ENCODE measurements at places on chromosomes 11 and 22.

DNA sequence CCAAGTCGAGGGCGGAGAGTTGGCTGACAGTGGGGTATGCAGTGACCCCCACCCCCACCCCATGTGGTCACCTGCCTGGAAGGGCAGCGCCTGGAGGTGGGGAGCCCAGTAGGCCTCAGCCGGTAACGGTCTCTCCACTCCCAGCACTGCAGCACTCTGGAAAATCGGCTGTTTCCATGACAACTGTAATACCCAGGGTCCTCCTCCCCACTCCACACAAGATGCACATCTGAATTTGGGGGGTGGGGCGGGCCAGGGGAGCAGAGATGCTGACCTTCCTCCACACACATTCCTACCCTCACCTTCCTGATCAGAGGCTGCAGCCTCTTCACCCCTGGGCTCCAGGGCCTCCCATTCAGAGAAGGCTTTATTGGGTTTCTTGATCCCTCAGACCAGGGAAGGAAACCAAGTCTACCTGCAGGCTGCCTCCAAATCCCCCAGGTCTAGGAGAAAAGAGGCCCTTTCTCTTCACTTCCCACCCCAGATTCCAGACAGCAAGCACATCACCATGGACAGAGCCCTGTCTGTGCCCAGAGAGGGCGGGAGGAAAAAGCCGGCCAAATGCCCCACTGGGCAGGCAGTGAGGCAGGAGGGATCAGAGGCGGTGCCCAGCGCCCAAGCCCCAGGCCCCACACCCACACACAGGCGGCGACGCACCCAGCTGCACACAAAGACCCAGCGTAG lies 46.5 kb downstream of the SLC22A12 start:
- DNase-seq: no peak

DNA sequence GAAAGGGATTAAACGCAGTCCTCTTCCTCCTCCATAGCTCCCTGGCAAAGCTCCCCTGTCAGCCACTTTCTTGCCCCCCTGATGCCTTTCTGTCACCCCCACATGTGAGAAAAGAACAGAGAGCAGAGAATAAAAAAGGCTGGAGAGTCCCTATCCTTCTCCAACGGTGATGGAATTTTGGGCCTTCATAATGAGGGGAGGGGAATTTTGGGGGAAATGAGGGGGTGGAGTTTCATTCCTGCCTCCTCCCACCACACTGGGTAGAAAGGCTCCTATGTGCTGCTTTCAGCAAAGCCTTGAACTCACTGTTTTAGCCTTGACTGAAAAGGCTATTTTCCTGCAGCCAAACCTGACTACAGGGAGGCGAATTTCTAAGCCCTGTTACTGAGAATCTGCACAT lies 59.3 kb downstream of the C11orf58 start:
- DNase-seq: no peak

- no peak for DNase-seq
Measured at GRCh38 chr11:73315293-73316020, 7.4 kb downstream of the ARHGEF17 start.

- DNase-seq: no peak
Measured at GRCh38 chr11:94089341-94089740, 39.3 kb upstream of the PANX1 start.

DNA sequence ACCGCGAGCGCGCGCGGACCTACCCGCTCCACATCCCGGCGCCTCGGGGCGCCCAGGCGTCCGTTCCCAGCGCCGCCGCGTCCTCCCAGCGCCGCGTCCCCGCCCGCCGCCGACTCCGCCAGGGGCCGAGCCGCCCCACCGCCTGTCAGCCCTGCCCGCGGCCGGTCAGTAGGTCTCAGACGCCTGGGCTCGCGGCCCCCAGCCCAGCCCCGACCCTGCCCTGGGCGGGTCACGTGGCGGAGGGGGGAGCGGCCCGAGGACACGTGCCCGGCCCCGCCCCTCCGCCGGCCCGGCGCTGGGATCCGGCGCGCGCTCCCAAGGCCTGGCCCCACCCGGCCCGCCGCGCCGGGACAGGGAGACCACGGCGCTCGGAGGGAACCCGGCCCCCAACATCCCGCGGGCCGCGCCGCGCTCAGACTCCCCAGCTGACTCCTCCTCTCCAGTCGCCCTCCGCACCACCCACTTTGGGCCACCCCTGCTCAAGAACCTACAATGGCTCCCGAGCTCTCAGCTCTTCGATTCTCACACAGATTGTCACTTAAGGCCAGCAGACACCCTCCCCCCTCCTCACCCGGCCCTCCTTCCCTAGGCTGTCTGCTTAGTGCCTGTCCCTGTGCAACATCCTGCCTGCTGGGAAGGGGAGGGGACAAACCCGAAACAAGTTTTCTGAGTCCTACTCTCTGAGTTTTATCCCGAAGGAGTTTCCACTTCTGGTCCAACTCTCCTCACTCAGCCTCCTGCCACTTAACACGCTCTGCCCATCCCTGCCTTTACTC lies at the start of gene RAB3IL1:
RAB3IL1 (minus strand) TSS at position 233 of the 776 bp plus-strand sequence; CDS start at position 34, 199 bp downstream.
- no peak for DNase-seq

GRCh38 chr11:127238321-127238720 lies 237.8 kb upstream of the KIRREL3 start:
- no peak for DNase-seq

GRCh38 chr22:20572132-20572802 lies 64.9 kb downstream of the MED15 start:
- no peak for DNase-seq

DNA sequence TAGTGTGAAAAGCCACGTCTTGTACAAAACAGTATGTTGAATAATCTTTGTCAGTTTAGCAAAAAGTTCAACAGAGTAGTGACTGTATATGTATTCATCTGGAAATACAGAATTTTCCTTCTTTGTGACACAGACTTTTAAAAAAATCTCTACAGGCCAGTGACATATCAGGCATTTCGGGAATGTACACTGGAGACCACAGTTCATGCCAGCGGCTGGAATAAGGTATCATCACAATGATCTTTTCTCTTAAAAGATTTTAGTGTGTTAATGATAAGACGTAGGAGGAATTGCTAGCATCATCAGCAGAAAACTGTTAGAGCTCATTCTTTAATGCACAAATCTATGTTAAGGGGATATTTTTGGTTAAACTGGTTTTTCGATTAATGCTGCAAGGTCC lies 57.4 kb downstream of the BCL2L13 start:
- DNase-seq: no peak

GRCh38 chr22:23237201-23237798 lies 57.0 kb downstream of the BCR start:
- DNase-seq: no peak

DNA sequence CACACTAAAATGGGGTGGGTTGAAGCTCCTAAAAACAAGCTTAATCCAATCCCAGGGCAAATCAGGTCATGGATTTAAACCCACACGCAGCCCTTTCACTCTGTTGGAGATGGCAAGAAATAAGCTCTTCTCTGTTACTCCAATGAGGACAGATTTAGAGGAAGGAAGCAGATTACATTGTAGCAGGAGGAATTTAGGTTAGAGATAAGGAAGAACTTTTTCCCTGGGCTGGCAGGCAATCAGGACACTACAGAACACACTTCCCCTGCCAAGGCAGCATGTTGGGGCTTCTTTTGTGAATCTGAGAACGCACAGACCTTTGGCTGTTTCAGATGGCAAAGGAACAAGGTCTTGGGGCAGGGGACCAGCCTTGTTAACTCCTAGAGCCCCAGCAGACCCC lies 46.2 kb downstream of the C11orf58 start:
- no peak for DNase-seq

GRCh38 chr11:62536301-62536957 lies 10.2 kb downstream of the AHNAK start:
- DNase-seq: no peak

- DNase-seq: no peak
Measured at GRCh38 chr22:42258126-42258525, 12.3 kb downstream of the TCF20 start.

DNA sequence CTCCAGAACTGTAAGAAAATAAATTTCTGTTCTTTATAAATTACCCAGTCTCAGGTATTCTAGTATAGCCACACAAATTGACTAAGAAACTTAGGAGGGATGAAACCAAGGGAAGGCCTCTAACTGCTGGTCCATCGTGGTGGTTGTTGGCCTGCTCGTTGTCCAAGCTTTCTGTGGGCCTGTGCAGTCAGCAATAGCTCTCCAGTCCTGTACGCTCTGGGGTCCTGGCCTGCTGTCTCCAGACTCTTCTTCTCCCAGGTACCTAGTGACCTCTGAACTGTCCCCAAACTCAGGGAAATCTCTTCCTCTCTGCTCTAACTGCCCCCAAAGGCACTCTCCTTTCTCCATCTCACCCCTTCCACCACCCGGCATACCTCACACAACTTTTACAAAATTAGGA lies 5.7 kb upstream of the VSIG10L2 start:
- DNase-seq: no peak

GRCh38 chr11:113572136-113572735 lies 97.0 kb upstream of the DRD2 start:
- DNase-seq: no peak

DNA sequence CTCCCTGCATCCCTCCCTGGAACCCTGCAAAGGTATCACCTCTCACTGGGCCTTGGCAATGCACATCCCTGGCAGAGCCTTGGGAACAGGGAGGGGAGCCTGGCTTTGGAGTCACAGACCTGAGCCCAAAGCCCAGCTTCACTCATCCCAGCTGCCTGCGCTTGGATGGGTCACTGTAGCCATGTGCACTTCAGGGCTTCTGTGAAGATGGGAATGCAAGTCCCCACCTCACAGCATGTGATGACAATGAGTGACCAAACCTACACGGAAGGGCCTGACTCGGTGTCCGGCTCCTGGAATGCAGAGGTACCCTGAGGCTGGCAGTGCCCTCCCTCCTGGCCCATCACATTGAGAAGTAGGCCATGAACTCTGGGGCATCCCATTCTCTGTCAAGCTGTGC lies 22.8 kb upstream of the BAIAP2L2 start:
- no peak for DNase-seq

- DNase-seq: no peak
Measured at GRCh38 chr22:27230189-27230588, 571.4 kb downstream of the MN1 start.

GRCh38 chr11:118884875-118885274 lies 1.2 kb downstream of the CXCR5 start:
- DNase-seq: no peak

GRCh38 chr11:65136515-65137096 lies 2.3 kb upstream of the SYVN1 start:
- DNase-seq: no peak

GRCh38 chr22:27537501-27537900 lies 264.1 kb downstream of the MN1 start:
- no peak for DNase-seq

DNA sequence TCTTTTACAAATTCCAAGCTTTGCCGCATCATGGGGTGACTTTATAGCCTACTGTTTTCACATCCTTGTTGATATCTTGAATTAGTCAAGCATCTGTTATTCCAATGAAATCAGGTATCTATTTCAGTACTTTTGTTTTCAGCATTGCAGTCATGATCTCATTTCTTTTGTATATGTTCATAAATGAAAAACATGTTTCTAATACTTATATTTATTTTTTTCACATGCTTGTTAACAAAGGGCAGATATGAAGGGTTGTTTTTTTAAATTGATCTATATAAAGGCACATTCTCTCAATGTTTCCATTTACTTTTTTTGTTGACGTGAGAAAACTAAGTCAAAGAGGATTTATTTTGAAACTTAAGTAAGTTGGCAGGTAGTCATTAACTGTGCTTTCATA lies 964.8 kb downstream of the JRKL start:
- no peak for DNase-seq

DNA sequence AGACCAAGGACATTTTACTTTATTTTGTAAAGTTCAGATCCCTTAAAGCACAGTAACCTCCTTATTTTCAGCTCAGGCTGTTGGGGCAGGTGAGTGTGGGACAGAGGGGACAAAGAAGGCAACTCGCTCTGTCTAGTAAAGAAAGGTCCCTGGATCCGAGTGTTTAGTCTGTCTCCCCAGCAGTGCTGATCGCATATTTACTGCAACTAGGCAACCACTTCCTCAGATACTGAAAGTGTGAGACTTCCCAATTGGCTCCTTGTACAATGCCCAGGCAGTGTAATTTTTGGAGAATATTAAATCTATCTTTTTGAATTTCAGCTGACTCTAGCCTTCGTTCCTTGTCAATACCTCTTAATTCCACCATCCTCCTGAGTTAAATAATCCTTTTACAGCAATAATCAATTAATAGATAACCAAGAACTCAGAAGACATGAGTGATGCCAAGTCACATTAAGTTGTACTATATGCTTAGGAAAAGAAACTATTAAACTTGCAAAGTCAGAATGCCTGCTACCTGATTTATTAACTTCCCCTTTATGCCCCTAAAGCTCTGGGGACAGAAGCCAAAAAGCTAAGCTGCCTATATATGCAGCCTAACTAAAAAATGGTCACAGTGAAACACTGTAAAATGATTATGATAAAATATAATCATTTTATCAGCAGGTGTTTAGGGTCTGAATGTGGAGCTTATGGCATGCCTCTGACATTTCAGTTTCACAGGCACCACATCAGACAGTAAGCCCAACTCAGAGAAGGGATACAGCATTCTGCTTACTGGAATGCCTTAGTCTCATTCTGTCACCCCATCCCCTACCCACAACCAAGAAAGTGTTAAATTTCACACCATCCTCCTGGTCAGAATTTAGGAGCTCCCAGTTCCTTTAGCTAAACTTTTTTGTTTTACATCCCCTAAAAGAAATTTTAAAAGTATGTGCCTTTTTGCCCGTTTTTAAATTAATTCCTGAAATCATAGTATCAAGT lies 138.7 kb downstream of the TRIM44 start:
- DNase-seq: no peak

GRCh38 chr11:128701086-128701485 lies 7.2 kb downstream of the FLI1 start:
- DNase-seq: no peak

- DNase-seq: no peak
Measured at GRCh38 chr11:8501836-8502235, 92.2 kb downstream of the STK33 start.

- no peak for DNase-seq
Measured at GRCh38 chr22:25816522-25817059, 74.6 kb downstream of the MYO18B start.

- DNase-seq: no peak
Measured at GRCh38 chr22:48306785-48307510, 1520.7 kb downstream of the BRD1 start.

- DNase-seq: no peak
Measured at GRCh38 chr11:107078375-107078774, 60.1 kb upstream of the GUCY1A2 start.

- DNase-seq: no peak
Measured at GRCh38 chr11:115696563-115696962, 192.3 kb upstream of the CADM1 start.

- DNase-seq: no peak
Measured at GRCh38 chr11:17877886-17878285, 135.0 kb downstream of the SERGEF start.

GRCh38 chr22:17598318-17598717 lies 30.2 kb downstream of the ATP6V1E1 start:
- DNase-seq: no peak

DNA sequence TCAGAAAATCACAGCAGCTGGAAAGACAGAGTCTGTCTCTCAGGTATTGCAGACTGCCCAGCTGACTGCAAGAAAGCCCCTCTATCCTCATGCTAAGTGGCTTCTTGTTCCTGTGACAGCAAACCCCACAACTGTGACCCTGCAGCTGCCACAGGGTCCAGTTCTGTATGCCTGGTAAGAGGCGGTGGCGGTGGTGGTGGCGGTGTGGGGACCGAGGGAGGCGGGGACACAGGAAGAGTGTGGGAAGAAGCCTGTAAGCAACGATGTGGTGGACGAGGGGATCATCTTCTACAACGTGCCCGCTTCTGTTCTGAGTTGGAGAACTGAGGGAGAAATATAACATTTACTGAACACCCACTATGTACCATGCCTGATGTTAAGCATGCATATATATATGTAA lies 112.4 kb downstream of the TENM4 start:
- DNase-seq: no peak

- no peak for DNase-seq
Measured at GRCh38 chr11:106381895-106382294, 304.4 kb downstream of the AASDHPPT start.
